ENCODE measurements at places on chromosomes 5 and 9. TPM values are rescaled to one million over a fixed set of nuclear protein-coding genes. Genes with fewer than 3 reads are reported as not detected.

Gene GDA
- not detected for total RNA-seq

Gene SCGB3A2
- total RNA-seq, result not detected

Gene PDE6A
- not detected for total RNA-seq

Gene WNT8A
- total RNA-seq, result not detected

Gene OBP2B
- total RNA-seq, result not detected

Gene ADCY2
- not detected for total RNA-seq

Gene CDH6
- not detected for total RNA-seq

Gene PLCXD3
- not detected for total RNA-seq

Gene SPINK13
- total RNA-seq, result not detected

Gene TYRP1
- not detected for total RNA-seq

Gene ELOVL7
- total RNA-seq, result 0.39 TPM

Gene IFNK
- total RNA-seq, result not detected

Gene PHYHD1
- 1.2 TPM for total RNA-seq

Gene HAVCR2
- 44.5 TPM for total RNA-seq

Gene FBP1
- not detected for total RNA-seq

Gene AGXT2
- total RNA-seq, result not detected

Gene ADGRD2
- total RNA-seq, result not detected

Gene SHLD3
- 4.3 TPM for total RNA-seq

Gene PTGES
- total RNA-seq, result not detected

Gene PFN3
- not detected for total RNA-seq

Gene CDKN2A
- 21.2 TPM for total RNA-seq

Gene KCNIP1
- total RNA-seq, result not detected

Gene NUTM2F
- not detected for total RNA-seq

Gene ADAMTS6
- 2.0 TPM for total RNA-seq

Gene REEP5
- 84.3 TPM for total RNA-seq

Gene SARDH
- 0.68 TPM for total RNA-seq

Gene SNCAIP
- not detected for total RNA-seq

Gene SPAG8
- total RNA-seq, result 1.4 TPM
